SJCRH30 (cell line): ENCODE measurements at places on chromosomes 7 and 10. TPM values are rescaled to one million over a fixed set of nuclear protein-coding genes. Genes with fewer than 3 reads are reported as not detected.

The CASD1 gene
- 42.3 and 47.3 TPM in 2 replicates for total RNA-seq

DNA sequence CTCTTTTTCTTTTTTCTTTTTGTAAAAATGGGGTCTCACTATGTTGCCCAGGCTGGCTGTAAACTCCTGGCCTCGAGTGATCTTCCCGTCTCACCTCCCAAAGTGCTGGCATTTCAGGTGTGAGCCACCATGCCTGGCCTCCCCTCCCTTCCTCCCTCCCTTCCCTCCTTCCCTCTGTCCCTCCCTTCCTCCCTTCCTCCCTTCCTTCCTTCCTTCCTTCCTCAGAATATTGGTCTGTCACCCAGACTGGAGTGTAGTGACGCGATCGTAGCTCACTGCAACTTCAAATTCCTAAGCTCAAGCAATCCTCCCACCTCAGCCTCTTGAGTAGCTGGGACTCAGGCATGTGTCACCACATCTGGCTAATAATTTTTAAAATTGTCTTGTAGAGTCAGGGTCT lies 8.4 kb downstream of the AGAP3 start:
- DNase-seq: no peak

The SPDYE16 gene
- total RNA-seq: 0.10 TPM in 1 of 2 replicates, not detected in the other

GRCh38 chr7:115387137-115387536 lies 465.2 kb downstream of the MDFIC start:
- no peak for DNase-seq

The IGFBP3 gene
- 0.56 TPM in 1 of 2 replicates, not detected in the other for total RNA-seq

GRCh38 chr10:13730956-13731355 lies 144.2 kb downstream of the PRPF18 start:
- no peak for DNase-seq

DNA sequence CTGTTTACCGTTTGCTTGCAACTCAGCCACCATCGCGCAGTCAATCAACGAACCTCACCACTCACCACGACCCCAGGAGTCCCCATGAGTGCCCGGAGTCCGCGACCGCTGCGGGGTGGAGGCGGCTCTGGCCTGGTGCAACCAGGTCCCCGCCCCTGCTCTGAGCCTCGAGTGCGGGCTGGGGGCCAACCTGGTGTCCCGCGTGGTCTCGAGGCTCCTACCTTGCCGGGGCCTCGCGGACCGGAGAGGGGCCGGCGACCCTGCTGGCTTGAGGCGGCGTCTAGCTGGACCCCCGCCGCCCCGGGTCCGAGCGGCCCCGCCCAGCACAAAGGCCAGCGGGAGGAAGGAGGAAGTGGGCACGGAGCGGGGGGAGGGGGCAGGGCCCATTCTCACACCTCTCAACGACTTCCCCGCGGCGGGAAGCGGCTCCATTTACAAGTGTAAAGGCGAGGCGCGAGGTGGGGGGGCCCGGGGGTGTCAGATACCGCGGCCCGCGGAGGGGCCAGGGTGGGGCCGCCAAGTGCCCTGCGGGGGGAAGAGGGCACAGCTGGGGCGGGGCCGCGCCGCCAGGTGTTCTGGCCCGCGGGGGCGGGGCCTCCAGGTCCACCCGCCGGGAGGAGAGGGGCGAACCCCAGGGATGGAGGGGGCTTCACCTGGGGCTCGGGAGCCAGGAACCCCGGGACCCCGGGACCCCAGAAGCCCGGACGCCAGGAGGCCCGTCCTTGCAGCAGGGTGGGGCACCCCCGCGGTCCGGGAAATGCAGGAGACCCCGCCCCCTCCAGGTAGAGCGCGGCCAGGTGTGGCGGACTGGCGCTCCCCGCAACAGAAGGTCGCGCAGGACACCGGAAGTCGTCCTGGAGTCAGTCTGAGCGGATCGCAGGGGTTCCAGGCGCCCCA lies 8.6 kb downstream of the CTBP2 start:
- DNase-seq: no peak

The ADAMTS14 gene
- 6.4 and 7.6 TPM in 2 replicates for total RNA-seq

The NANOS1 gene
- 54.2 and 59.4 TPM in 2 replicates for total RNA-seq

DNA sequence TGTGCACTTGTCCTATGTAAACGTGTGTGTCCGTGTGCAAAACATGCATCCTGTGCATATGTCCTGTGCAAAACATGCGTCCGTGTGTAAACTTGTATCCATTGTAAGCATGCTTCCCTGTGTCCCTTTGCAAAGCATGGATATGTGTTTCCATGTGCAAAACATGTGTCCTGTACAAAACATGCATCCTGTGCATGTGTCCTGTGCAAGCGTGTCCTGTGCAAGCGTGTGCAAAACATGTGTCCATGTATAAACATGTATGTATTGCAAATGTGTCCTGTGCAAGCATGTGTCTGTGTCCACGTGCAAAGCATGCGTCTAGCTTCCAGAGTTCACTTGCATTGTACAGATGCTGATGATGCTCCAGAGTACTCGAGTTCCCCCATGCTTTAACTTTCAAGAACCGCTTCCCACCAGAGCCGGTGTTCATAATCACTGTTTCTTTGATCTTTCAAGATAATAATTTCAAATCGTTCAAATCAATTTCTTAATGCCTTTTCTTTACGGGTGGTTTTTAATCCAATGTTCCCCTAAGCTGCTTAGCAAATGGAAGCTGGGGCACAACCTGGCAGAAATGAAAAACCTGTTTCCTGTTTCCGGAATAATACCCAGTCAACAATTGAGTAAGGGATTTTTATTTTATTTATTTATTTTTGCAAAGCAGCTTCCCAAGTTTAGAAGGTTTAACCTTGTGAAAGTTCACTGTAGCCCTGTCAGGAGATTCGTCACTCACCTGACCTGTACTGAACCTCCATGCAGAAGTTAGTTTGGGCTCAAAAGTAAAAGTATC lies 641 bp upstream of the ASB13 start:
- no peak for DNase-seq

- DNase-seq: no peak
These were observed 700 bp downstream of the MTPN start for GRCh38 chr7:135976312-135977006.

The TIMM23B gene
- total RNA-seq: 12.5 and 14.7 TPM in 2 replicates

- peak; percentile 82 for DNase-seq
These were observed 192.5 kb upstream of the SEMA3C start for GRCh38 chr7:81111358-81111757.

DNA sequence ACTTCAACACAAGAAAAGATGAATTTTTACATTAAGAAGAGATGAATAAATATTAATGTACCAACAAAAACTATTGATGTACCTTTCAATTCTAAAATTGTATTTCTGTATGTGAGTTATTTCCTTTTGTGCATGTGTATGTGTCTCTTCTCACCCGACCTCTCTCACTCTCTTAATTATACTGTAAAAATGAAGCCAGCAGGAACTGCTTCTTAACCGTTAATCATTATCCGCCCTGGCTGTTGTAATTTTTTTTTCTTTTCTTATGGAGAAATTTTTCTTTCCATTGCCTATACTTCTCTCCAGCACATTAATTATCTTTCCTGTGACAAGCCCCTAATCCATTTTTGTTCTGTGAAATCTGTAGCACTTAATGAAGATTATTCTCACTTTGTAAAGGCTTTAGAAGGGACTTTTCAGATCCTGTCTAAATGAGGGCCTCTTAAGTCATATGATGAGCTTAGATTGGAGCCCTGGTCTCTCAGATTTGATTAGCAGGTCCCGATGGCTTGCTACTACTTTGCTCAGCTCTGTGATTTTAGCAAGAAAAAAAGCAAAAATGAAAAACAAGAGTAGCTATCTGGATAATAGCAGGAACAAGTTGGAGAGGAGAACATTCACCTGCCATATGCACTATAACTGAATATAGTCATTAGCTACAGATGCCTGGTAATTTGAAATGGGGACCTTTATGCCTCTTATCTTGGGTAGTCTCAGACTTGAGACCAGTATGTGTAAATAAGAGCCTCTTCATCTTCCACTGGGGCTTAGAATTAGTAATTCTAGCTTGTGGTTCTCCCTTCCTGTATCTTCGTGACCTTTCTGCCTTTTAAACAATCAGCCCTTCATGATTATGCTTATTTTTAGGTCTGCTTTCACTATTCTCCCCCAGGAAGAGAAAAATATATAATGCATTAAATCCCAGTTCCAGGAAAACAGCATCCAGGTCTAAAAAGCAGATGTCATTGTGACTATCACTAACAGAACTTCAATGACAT lies 80.0 kb upstream of the COL1A2 start:
- DNase-seq: no peak
